ENCODE measurements at places on chromosomes 3 and 15.
A peak's percentile ranks its signal among the peaks of the same experiment; 100 is the strongest.

DNA sequence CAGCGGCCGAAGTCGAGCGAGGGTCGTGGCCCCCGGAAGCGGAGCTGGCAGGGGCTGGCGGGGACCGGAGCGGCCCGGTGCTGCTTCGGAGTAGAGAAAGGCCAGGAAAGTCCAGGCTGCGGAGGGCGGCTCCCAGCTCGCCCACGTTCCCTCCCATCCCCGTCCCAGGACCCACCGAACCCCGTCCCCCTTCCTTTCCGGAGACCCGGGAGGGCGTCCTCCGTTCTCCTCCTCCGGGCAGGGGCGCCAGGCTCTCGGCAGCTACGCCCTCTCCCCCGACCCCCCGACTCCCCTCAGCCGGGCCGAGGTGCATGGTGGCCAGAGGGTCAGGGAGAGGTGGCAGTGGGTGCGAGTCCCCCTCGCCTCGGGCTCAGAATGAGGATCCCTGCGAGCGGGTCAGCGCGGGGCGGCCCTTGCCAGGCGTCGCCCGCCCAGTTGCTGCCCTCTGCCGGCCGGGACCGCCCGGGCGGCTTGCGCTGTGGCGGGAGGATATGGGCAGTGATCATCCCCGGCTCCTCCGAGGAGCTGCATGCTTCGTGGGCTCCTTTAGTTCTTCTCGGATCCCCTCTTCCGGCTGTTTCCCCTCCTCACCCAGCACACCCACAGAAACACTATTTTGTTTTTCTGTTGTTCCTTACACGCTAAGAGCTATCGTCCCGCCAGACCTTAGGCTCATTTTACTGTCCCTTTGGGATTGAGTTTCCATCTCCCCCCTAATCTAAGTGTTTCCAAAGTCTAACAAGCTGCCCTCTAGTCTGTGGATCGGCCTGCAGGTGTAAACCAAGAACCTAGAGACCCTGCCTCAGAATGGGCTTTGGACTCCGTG is 744 bp upstream of the ALDH1A2 start:
- peak; percentile 51 for DNase-seq

- DNase-seq = no peak
These were observed 4.2 kb upstream of the PLOD2 start for GRCh38 chr3:146164971-146165769.

DNA sequence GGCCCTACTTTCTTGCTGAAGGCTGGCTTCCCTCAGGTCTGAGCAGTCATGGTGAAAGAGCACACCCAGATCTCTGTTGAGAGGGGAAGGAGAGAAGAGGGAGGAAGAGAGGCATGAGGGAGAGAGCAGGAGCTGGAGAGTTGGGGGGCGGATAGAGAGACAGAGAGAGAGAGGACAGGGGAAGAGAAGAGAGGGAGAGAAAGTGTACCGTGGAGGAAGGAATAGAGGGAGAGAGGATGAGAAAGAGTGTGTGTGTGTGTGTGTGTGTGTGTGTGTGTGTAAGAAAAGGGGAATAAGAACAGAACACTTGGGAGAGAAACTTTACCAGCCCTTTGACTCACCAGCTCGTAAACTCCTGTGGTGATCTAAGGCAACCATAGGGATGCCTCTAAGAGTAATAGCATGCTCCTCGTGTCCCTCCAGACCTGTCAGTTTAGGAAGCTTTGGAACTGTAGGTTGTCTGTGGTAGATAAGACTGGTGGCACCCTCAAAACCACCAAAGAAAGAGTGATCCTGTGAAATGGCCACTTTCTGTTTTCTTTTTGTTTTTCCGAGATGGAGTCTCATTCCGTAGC is 18.2 kb downstream of the ZNF592 start:
- DNase-seq = no peak

GRCh38 chr3:51642462-51642861 is 28.6 kb upstream of the TEX264 start:
- no peak for DNase-seq

DNA sequence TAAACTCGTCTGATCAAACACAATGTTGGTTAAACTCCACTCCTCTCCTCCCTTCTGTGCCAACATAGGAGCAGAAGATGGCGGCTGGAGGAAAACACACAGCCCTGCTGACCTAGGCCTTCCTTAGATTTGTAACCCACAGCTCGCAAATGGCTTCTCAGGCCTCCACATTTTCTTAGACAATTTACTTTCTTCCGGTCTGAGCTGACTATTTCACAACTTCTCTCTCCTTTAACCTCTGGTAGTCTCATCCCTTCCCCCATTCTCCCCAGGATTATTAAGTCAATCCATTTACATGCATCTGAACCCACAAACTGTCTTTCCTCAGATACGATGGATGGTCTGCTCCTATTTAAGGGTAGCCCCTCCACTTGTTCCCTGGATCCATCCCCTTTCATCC is 25.7 kb upstream of the ULK4 start:
- no peak for DNase-seq

DNA sequence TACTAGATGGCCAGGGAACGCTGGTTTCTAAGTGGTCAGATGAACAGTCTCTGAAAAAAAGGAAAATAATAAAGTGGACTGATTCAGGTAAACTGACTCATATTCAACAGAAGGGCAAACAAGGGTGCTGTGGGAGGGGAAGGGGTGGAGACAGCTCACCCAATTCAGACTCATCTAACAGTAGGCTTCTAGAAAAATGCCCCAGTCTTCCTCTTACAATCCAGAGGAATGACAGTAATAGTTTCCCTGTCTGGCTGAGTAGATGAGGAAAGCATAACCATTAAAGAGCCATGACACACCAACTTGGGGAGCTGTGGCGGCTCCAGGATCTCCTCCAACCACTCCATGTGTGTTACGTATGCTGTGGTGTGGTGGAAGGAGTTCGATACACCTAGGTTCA is 231.4 kb upstream of the UMPS start:
- no peak for DNase-seq

Data from activated CD4-positive, alpha-beta T cell treated with anti-CD3 and anti-CD28 coated beads, Interleukin-2, amount 50 U/mL, for 48 hours (primary cell).